Sciatic nerve (tissue), 2 donors: ENCODE measurements at places on chromosomes 1 and 21. TPM values are rescaled to one million over a fixed set of nuclear protein-coding genes. Genes with fewer than 3 reads are reported as not detected.

DNA sequence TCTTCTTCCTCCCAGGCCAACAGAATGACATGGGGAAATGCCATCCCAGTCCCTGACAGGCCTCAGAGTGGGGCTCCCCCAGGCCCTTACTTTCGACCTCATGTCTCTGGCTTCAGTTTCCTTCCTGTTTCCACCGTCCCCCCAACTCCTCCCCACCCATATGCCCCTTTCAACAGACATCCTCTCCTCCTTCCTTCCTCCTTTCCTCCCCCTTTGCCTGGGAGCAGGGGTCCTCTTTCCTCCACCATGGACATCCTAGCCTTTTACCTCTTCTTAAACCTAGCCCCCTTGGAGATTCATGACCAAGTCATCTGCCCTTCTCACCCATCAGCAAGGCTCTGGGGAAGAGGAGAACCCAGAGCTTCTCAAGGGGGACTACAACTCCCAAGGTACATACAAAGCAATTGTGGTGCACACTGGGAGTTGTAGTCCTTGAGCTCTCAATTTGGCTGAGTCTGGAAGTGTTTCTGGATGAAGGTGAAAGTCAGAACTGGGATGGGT is 4.0 kb downstream of the ZBTB7B start:
- DNase-seq, result no peak

PDZK1 gene
- total RNA-seq, result 0.58 TPM

GPR52 gene
- total RNA-seq, result 4.6 TPM

- no peak for DNase-seq
These were observed 218.1 kb downstream of the ST6GALNAC3 start for GRCh38 chr1:76292418-76293184.

DNA sequence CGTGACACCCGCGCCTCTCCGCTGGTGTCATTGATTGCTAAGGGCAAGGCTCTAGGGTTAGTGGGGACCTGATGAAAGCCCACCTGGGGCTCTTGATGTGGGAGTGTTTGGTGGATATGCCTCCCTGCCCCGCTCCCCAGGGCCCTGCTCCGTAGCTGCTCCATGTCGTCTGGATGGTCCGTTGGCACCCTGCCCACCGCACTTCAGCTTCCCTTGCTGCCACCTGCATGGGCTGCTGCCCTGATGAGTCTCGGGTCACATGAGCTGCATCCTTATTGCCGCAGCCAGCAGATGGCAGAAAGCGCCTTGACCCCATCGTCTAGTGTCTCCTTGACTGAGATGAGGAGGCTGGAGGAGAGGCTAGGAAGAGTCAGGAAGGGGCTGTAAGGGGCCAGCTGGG is 439.4 kb downstream of the CAMTA1 start:
- DNase-seq, result no peak
